CD4-positive, alpha-beta T cell treated with Interleukin-12 subunit alpha and Interleukin-12 subunit beta, for 1 hour (primary cell): ENCODE measurements at places on chromosomes 5 and 9.

- peak; percentile 59 for DNase-seq
These were observed 4.8 kb upstream of the DPM2 start for GRCh38 chr9:127942216-127943010.

GRCh38 chr5:82938901-82939725 lies 138.1 kb downstream of the TMEM167A start:
- DNase-seq = no peak

DNA sequence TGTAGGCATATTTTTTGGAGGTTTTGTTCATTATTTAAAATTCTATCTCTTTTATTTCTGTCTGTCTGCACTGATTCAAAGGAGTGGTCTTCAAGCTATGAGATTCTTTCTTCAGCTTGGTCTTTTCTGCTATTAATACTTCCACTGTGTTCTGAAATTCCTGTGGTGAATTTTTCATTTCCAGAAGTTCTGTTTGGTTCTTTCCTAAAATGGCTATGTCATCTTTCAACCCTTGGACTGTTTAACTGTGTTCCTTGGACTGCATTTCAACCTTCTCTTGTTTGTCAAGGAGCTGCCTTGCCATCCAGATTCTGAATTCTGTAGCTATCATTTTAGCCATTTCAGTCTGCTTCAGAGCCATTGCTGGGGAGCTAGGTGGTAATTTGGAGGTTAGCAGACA lies 76.3 kb downstream of the CERT1 start:
- no peak for DNase-seq

DNA sequence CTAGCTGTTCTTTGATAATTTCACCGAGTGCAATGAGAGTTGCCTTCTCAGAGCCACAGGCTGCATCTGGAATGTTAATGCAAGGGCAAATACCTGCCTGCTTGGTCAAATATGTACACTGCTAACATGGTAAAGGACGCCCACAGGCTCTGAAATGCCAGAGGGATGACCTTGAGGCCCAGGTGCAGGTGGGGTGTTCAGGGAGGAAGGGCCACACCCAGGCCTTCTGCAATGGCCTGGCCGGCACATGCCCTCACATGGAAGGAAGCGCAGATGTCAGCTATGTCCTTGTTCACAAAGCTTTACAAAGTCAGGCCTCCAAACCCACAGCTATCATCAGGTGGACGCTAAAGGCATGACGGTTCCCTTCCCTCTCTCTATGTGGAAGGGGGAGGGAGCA lies 48.6 kb downstream of the HRH2 start:
- DNase-seq = no peak

DNA sequence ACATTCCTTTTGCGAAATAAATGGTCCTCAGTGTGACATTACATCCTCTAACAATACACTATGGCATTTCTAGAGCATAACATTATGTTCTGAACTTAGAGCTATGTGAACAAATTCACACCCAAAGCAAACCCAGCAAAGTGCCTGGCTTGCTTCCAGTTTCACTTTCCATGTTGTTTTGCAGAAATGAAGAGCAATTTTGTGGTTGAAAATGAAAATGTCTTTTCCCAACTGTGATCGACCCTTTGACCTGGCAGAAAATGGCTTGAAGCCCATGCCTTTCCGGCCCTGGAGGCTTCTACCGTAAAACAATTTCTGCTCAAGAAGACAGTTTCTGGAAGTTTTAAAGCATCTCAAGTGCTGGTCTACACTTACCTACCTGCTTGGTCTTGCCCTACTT lies 344.7 kb upstream of the RGMB start:
- DNase-seq = no peak

DNA sequence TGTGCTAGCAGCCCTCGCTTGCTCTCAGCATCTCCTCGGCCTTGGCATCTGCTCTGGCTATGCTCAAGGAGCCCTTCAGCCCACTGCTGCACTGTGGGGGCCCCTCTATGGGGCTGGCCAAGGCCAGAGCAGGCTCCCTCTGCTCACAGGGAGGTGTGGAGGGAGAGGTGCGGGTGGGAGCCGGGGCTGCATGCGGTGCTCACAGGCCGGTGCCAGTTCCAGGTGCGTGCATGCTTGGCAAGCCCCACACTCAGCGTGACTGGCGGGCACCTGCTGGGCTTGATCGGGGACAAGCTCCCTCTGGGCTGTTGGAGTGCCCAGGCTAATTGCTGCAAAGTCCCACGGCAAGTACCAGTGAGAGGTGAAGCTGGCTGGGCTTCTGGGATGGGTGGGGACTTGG lies 170.5 kb downstream of the TRIM36 start:
- DNase-seq = no peak

DNA sequence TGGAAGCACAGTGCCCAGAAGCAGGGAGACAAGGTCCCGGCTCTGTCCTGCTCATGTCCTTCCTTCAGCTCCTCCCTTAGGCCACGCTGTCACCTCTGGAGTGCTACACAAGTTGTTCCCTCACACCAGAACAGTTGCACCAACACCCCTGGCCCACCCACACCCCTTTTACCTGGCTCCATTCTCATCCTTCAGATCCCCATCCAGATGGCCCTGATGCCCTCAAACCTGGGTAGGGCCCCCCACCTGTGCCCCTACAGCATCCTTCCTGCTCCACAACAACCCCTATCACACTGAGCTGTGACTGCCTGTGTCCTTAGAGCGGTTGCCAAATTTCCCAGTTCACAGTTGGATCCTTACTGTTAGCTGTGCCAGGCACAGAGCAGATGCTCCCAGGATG lies 29.2 kb downstream of the ANKS6 start:
- no peak for DNase-seq
